Hematopoietic multipotent progenitor cell treated with erythropoietin and hydrocortisone succinate and interleukin-3 and kit ligand, for 15 days (in vitro differentiated cells): ENCODE measurements at places on chromosomes 5 and 9.
A peak's percentile ranks its signal among the peaks of the same experiment; 100 is the strongest.

- DNase-seq = peak; percentile 37
Observed at GRCh38 chr5:157689942-157690689, 18.8 kb downstream of the C5orf52 start.

- DNase-seq = no peak
Observed at GRCh38 chr5:112634166-112634565, 103.5 kb upstream of the APC start.

DNA sequence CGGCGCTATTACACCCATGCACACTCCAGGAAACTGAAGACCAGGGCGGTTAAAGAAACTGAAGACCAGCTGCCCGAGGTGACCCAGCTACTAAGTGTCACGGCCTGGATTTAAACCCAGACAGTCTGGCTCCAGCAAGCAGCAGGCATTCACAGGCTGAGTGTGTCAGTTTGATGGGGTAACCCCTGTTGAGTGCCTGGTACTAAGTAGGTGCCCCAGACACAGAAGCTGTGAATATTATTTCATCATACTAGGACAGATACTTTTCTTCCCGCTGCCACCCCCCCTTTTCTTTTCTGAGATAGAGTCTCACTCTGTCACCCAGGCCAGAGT, 7.3 kb downstream of the ENG start:
- no peak for DNase-seq

- no peak for DNase-seq
Observed at GRCh38 chr5:39520232-39520572, 95.4 kb upstream of the DAB2 start.

- no peak for DNase-seq
Observed at GRCh38 chr5:107968406-107968843, 297.7 kb upstream of the EFNA5 start.

DNA sequence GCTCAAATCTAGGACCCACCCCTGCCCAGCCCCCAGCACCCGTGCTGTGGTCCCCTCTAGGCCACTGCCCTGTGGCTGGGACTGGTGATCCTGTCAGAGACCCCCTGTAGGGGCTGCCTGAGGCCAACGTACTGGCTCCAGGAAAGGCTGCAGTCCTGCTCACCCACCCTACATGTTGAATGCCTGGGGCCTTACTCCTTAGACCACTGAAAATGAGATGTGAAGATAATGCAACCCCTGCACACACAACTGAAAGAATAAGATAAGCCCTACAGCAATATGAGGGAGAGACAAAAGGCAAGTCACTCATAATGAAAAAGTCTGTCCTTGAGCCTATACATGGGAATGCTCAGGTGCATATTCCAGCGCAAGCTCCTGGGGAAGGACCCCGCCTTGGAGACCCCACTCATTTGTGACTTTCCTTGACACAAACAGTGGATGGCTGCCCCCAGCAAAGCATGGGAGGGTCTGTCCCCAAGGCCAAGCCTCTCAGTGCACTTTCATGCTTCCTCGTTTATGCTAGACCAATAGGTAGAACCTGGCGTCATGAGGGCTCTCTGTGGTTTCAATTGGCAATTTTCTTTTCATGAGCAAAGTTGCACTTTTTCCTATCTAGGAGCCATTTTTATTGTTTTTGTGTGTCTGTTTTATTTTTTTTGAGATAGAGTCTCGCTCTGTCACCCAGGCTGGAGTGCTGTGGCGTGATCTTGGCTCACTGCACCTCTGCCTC, 12.5 kb upstream of the WNK2 start:
- DNase-seq = no peak

DNA sequence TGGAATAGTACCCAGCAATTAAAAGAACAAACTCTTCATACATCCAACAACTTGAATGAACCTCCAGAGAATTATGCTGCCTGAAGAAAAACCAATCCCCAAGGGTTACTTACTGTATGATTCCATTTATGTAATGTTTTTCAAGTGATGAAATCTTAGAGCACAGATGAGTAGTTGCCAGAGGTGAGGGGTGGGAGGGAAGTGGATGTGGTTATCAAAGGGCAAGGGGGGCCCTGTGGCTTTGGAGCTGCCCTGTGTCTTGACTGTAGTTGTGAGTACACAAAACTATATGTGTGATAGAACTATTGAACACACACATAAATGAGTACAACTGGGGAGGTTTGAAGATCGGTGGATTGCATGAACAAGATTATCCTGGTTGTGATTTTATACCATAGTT, 115.8 kb upstream of the SLC25A48 start:
- no peak for DNase-seq

- DNase-seq = no peak
Observed at GRCh38 chr5:23740029-23740428, 232.6 kb downstream of the PRDM9 start.

DNA sequence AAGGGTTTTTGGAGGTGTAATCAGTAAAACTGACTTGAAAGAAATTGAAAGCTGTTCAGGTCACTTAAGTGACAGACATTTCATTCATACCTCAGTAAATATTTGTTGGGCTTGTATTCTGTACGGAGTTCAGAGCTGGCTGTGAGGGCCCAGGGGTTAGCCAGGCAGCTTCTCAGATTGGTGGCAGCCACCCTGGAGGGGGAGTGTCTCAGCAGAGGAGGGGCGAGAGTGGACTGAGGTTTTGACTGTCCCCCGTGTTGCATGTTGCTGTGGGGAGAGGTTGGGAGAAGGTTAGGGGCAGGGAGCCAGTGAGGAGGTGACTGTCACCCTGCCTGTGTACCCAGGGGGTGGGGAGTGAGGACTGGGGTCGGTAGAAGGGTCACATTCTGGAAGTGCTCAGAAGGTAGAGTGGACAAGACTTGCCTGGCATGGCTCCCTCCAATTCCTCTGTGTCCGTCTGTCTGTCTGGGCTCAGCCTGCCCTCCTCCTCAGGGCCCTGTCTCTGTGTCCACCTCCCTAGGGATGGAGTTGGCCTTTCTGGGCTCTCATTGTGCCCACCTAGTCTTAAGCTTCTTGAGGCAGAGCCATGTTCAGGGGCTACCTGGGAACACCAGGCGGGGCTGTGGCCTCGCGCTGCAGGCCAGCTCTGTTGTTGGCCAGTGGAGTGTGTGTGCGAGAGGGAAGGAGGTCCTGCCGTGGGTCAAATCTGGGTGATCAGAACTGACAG, 4.4 kb downstream of the PHF2 start:
- no peak for DNase-seq

GRCh38 chr9:33289496-33289895, 820 bp upstream of the NFX1 start:
- DNase-seq = peak; percentile 21

DNA sequence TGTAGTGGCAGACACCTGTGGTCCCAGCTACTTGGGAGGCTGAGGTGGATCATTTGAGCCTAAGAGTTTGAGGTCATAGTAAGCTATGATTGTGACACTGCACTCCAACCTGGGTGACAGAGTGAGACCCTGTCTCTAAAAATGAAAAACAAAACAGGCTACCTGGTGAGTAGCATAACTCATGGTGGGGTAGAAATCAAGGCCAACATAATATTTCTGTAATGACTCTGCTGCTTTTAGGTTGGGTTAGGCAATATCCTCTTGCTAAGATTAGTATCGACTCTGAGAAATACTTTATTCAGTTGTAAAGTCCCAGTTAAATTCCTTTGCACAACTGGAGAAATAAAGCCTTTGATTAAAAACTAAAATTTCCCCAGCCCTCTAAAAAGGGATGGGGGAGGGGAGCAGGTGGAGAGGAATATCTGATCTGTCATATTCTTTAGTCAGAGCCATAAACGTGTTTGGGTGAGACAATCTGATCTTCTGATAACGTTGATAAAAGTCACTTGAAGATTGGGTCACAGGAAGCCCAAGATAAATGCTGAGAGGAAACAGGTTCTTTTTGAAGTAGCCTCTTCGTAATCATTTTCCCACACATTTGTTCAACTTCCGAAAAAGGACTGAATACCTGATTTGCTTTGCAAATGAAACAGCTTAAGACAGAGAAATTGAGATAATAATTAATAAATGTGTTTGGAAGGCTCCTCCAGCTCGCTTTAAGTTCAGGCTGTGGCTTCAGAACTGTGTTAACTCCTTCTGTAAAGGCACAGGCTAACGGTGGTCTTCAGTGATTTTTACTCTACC, 14.9 kb downstream of the IL4 start:
- no peak for DNase-seq

DNA sequence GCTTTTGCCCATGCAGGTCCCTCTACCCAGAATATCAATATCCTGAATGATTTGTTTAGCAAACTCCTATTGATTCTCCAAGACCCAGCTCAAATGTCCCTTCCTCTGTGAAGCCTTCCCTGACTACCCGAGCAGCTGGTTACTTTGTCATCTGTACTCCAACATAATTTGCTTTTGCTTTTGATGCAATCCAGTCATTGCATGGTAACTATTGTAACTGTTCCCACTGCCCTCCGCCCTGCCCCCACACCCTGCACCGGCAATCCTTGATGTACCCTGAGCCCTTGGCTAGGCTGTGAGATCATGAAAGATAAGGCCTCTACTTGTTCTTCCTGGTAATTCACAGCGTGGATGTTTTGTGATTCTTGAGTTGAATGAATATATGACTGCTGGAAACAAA, 119.9 kb upstream of the BOD1 start:
- no peak for DNase-seq

- peak; percentile 16 for DNase-seq
Observed at GRCh38 chr5:83430130-83431010, 41.2 kb upstream of the VCAN start.

DNA sequence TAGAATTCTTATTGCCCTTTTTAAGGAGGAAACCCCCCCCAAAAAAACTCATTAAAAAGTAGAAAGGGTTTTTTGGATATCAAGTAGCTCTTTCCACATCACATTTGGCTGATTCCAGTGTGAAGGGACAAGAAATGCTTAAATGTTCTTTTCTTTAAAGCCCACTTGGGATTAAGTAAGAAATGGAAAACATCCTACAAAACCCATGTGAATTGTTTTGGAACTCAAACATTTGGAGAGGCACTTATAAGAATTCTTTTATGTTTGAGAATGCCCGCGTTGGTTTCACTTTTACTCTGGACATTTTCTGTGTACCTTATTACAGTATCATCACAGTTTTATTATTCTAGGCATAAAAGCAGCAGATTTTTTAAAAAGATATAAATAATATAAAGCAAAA, 301.1 kb upstream of the ACTBL2 start:
- no peak for DNase-seq

DNA sequence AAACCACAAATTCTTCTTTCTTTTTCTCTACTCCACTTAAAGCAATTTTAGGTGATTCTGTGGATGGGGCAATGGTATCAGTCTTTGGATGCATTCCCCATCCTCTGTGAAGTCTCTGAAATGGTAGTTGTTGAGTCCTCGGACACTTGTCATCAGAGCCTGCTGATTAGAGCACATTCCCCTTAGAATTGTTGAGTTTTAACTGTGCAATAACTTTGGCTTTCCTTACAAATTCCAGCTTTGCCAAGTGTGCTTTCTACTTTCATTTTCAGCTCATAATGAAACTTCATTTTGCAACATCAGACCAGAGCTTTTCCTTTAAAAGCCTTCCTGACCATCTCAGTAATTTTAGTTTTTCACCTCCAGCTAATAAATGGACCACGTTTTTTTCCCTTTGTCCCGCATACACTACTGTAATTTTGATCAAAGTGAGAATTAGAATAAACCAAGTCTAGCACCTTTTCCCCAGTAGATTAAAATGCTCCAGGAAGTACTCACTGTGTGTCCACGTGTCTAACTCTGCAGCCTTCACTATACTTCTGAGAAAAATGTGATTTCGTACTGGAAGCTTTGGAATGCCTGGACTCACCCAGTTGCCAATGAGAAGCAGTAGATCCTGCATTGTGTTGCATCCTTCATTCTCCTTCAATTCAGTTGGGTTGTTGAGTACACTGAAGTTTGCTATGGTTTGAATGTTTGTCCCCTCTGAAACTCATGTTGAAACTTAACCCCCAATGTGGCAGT, 135.6 kb downstream of the NTRK2 start:
- DNase-seq = no peak

GRCh38 chr5:135033901-135034235, at the start of gene PITX1:
PITX1 (minus strand) TSS chr5:135034228; CDS start chr5:135033881, 347 bp downstream.
- no peak for DNase-seq

DNA sequence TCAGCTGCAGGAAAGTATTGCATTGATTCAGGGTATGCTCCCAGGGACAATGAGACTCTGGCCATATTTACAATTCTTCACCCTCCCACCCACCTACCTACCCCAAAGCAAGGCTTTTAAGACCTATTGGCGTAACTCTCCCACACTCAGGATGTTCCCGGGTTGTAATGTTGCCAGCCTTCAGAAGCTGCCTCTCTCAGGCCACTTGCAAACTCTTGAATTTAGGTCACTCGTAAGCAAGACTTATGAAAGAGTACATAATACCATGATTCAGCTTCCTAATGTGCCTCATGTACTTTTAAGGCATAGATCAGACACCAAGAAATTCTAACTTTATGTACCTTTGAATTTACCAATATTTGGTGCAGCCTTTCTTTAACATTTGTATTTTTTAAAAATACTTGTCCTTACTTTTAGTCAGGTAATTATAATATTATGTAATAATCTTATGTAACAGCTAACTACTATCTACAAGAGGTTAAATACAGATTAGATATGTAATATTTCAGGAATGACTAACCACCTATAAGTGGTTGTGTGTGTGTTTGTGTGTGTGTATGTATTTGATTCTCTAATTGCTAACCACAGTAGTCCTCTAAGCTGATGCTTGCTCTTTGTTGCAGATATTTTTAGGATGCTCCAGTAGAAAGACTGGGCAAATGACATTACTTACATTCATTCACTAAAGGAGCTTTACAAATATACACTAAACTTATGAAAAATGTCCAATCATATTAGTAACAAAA, 630.5 kb upstream of the MEF2C start:
- DNase-seq = no peak

GRCh38 chr5:127863161-127863560, 160.0 kb downstream of the CCDC192 start:
- DNase-seq = no peak

GRCh38 chr9:94757158-94757557, 30.7 kb downstream of the AOPEP start:
- no peak for DNase-seq

- peak; percentile 49 for DNase-seq
Observed at GRCh38 chr5:36240779-36241630, 720 bp downstream of the NADK2 start.

GRCh38 chr5:151684690-151685361, 1.9 kb downstream of the SPARC start:
- no peak for DNase-seq

DNA sequence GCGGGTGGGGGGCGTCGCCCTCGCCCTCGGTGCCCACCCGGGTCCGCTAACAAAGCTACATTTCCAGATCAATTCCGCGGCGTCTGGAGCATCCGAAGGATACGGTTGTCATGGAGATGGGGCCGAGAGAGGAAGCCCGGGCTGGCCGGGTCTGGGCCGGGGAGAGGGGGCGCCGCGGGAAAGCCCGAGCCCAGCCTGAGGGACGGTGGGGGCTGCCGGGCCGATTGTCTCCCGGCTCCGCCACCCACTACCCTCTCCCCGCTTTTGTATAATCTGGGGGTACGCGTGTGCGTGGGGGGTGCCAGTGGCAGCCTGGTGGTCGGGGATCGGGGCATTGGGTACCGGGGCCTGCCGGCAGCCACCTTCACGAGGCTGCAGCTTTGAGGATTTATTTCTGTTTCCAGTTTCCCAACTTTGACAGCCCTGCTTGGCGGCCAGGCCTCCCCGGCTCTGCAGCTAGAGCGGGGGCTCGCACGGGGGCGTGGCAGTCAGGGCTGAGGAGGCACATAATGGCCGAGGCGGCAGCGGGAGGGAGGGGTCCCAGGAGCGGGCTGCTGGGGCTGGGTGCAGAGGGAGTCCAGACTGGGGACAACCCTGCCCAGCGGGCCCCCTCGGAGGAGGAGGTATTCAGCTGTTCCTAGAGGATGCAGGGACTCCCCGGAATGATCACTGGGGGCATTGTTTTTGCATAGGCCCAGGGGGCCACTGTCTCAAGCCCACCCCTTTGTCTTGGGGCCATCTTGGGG, 626 bp downstream of the PSD2 start:
- no peak for DNase-seq
